ENCODE measurements at places on chromosomes 7 and 10.

- DNase-seq = peak; percentile 79
These were observed 16.1 kb upstream of the IMPDH1 start for GRCh38 chr7:128425850-128426249.

- DNase-seq = peak; percentile 80
These were observed at the start of gene LHPP for GRCh38 chr10:124461642-124462347. Gene LHPP (plus strand): TSS chr10:124461823. CDS start chr10:124461863, 40 bp downstream.

- no peak for DNase-seq
These were observed 133.0 kb upstream of the TNS3 start for GRCh38 chr7:47714669-47715607.

- no peak for DNase-seq
These were observed 170.3 kb downstream of the NEURL1 start for GRCh38 chr10:103663802-103664201.

DNA sequence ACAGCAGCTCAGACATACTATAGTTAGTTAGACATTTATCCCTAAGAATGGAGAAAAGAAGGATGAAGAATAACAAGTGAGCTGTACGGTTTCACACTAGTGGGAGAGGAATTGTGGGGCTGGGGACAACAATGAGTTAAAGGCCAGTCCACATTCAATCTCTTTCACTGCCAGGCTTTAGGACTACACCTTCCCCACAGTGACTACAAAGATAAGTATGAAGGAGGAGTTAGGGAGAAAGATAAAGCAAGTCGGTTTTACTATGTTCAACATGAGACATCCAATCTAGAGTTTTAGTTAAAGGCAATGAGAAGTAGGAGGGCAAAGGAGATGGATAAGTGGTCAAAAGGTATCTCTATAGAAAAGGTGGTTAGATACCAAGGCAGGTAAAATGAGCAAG is 16.3 kb downstream of the ARHGAP12 start:
- DNase-seq = no peak

DNA sequence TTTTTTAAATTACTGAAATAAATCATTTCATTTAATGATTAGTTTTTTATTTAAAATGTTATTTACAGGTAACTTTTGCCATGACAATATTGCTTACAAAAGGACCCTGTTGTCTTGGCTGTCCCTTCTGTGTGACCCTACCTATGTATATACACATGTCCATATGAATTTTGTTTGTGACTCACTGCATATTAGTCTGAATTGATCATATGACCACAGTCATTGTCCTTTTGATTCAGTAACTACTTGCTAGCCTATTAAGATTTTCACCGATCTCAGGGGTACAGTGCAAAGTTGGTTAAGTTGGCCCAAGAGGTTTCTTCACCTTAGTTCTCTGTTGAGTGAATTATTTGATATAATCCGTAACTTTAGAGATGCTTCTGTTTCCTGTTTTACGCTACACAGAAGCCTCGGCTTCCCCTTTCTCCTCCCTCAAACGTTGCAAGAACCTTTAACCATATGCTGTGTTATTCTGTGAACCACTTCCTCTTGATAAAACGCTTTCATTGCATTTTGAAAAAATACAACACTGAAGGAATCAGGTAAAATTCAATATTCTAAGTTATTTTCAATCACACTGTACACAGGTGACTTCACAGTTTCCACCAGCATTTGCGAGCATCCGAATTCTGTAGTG is 43.9 kb downstream of the APBB1IP start:
- no peak for DNase-seq

GRCh38 chr7:18390535-18390907 is 105.0 kb upstream of the HDAC9 start:
- DNase-seq = no peak

DNA sequence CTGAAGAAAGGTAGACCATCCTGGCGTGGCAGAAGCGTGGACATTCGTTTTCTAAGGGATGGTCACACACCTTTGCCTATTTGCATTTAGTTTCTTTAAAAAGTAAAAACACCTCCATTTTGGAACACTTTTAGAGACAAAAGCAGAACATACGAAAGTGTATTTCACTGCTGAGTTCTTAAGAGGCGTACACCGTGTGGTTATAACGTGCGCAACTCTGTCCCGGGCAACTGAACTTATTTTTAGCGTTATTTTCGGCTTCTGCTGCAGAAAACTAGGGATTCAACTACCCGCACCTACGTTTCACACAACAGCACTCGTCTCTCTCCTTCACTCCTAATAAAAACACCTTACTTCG is 557 bp upstream of the LSM8 start:
- DNase-seq = no peak

DNA sequence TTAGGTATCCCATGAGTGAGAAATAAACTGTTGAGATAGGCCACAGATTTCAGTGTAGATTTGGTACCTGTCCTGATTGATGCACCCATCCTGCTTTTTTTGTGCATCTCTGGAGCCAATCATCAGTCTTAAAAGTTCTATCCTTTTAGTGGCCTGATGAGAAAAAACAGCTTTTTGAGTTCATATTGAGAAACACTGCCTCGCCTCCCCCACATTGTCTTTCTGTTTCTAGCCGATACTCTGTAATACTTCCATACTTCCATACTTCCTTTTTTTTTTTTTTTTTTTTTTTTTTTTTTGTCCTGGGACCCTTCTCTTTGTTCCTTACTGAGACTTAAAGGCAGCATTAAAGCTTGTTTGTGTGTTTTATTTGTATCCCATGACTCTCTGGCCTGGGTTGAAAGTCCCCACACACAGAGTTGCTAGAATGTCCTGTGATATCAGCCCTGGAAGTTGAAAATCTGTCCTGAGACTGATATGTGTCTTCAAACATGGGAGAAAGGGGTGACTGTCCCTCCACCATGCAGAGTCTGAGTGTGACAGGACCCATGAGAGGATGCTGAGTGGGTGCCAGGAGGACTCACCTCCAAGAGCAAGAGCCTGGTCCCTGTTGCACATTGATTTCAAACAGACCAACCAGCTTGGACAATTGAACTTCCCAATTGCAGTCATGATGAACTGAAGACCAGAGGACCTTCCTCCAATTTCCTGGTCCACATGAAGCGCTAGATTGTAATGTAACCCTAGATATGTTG is 5.7 kb downstream of the ZNF22 start:
- no peak for DNase-seq

- no peak for DNase-seq
These were observed 2.1 kb upstream of the JMJD1C start for GRCh38 chr10:63467841-63468240.

DNA sequence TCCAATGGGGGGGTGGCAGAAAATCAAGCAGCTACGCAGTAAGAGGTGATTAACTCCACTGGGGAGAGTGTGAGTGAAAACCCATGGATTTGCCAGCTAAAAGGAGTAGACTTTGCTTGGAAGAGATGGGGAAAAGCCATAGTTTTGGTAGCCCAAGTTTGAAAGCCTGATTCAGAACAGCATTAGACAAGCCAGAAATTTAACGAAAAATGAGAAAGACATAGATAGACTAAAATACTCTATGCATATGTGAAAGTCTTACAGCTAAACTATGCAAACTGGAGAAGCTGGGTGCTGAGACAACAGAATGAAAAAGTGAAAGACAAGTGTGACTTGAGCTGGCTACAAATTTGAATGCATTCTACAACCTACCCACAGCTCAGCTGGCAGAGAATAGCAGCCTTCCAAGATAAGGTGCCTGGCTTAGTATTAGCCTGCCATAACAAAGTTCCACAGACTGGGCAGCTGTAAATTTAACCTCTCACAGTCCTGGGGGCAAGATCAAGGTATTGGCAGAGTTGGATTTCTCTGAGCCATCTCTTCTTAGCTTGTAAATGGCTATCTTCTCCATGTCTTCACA is 156.6 kb downstream of the CDC14C start:
- no peak for DNase-seq

DNA sequence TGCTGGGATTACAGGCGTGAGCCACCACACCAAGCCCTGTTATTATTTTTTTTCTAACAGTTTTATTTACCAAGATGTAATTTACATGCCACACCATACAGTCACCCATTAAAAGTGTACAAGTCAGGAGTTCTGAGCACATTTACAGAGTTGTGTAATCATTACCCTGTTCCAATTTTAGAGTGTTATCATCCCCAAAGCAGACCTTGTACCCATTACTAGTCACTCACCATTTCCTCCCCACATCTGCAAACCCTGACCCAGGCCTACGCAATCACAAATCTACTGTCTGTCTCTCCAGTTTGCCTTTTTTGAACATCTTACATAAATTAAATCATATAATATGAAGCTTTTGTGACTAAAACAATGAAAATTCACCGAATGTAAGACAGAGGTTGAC is 402.9 kb upstream of the FOXK1 start:
- DNase-seq = no peak

DNA sequence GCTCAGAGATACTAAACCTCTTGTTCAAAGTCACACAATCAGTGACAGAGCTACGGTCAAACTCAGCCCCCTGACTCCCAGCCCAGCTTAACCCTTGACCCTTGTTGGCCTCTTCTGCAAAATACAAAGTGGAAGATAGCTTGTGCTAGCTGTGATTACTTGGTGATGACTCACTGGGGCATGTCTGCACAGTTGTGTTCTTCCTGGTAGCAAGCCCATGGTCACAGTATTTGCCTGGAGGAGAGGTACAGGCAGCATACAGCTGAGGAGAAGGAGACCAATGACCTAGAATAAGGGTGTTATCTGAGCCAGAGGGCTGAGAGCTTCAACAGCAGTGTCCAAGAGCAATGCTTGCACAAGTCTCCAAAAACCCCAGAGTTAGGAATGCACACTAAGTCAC is 5.7 kb upstream of the HSPA12A start:
- no peak for DNase-seq

DNA sequence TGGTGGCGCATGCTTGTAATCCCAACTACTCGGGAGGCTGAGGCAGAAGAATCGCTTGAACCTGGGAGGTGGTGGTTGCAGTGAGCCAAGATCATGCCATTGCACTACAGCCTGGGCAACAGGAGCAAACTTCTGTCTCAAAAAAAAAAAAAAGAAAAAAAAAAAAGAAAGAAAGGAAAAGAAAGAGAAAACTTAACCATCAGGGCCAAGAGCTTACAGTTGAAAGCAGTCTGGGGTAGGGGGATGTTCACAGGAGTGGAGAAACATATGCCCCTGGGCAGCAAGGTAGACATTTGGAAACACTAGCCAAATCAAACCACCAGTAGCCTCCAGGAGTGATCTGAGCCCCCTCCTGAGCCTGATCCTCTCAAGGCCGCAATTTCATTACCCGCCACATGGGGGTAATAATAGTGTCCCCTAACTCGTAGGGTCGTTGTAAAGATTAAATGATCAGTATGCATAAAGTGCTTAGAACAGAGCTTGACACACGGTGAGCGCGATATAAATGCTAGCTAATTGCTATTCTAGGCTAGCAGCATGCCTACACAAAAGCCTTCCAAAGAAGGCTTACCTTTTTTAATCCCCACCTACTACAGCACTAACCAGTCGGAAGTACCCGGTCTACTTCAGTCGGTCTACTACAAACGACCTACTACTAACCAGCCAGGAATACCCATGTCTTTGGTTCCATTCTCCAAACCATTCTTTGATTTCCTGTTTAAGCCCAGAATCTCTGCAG is 274.3 kb upstream of the NEBL start:
- no peak for DNase-seq

DNA sequence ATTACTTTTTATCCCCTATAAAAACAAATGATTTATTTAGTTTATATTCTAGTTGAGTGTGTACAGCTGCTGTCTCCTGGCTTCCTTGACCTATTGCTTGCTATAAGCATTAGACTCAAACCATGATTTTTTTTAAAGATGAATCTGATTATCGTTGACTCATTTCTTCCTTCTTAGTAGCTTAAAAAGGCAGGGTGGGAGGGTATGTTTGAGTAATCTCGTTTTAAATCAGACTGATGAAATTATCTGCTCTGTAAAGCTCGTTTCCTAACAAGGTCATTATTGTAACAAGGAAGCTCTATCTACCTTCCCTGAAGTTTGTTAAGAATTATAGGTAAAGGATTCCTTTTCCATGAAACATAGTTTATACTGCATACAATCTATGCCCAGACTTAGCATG is 276.3 kb upstream of the KCND2 start:
- DNase-seq = no peak

GRCh38 chr7:7972128-7972527 is 3.5 kb downstream of the GLCCI1 start:
- DNase-seq = no peak

GRCh38 chr7:67875558-67875957 is 878.9 kb downstream of the TYW1 start:
- no peak for DNase-seq

DNA sequence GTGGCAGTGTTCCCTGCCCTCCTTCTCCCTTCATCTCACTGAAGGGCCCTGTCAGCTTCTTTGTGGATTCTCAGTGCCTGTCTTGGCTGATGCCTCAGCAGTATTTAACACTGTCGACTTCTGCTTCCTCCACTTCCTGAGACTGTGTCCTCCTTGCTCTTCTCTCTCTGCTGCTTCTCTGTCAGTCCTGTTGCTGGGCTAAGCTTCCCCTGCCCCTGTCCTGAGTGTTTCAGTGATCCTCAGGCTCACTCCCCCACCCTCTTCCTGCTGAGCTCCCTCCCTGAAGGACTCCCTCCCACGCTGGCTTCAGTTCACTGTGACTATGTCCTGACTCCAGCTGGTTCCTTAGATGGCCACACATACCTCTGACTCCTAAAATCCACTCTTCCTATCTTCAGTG is 64.9 kb downstream of the CREM start:
- no peak for DNase-seq

- DNase-seq = no peak
These were observed 58.4 kb upstream of the PCGF5 start for GRCh38 chr10:91162050-91162494.

DNA sequence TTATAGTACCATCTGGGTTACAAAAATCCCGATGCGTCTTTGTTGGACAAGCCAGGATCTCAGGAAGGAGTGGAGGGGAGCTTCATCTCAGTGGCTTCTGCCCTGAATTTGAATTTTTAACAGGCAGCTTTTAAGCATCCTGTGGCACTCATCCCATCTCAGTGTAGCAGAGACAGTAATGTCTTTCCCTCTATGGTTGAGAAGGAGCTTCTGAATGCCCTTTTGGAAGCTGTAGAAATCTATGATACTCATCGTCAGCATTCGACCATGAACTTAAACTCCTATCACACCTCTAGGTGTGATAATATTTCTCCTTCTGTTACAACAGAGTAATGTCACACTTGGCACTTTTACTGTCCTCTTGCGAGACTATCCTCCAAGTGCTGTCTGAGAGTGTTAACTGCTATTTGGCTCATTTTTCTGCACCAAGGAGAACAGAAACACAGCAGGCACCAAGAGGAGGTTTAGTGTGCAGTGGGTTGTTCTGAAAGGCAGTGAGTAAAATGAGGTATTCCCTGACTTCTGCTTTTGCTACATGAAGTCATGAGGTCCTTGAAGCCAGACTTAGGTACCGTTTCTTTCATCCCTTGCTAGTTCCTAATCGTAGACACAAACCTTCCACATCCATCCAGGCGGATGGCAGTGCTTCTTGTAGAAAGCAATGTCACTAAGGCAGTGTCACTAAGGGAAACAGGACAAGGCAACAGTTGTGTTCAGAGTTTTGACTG is 177.4 kb downstream of the CELF2 start:
- no peak for DNase-seq

DNA sequence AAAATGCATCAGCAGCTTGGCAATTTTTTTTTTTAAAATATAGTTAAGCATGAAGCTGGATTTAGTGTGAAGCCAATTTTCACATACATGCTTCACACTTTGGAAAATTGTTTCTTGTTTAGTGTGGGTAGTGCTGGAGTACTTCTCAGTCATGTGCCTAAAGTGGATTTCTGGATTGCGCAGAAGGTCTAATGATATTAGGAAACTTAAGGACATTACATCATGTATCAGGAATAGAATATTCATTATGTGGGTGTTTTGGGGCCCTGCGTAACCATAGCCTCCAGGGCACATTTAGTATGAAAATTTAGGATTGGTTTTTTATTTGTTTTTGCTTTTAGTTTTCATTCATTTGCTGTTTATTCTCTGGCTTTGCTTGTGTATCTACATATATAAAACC is 28.8 kb upstream of the BNIP3 start:
- DNase-seq = no peak
